ENCODE measurements at places on chromosomes 1 and 21.

GRCh38 chr1:226095286-226095685 lies 32.8 kb downstream of the H3-3A start:
- no peak for DNase-seq

DNA sequence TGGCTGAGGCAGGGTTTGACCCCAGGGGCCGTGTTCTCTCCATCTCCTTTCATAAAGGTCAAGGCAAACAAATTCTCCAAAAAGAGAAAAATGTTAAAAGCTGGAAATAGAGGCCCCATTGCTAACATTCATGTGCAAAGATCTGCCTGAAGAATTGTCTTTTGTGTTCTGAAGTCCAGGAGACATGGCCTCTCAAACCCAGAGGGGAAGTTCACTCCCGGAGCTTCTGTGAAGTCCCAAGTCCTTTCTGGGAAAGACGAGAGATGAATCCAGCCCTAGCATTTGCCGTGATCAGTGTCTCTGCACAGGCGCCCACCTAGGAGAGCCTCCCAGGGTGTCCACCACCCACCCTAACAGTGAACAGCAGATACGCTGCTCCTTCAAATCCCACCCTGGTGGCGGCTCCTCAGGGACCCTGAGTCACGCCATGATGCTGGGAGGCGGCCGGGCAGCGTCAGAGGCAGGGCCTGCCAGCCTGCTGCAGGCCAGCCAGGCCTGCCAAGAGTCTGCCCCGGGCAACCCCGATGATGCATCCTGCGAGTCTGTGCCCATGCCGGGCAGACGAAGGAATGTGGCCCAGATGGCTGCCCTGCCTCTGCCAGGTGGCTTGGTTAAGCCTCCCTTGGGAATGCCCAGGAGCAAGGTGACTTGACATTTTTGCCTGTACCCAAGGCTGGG lies 5.2 kb upstream of the C2CD2 start:
- peak; percentile 80 for DNase-seq

DNA sequence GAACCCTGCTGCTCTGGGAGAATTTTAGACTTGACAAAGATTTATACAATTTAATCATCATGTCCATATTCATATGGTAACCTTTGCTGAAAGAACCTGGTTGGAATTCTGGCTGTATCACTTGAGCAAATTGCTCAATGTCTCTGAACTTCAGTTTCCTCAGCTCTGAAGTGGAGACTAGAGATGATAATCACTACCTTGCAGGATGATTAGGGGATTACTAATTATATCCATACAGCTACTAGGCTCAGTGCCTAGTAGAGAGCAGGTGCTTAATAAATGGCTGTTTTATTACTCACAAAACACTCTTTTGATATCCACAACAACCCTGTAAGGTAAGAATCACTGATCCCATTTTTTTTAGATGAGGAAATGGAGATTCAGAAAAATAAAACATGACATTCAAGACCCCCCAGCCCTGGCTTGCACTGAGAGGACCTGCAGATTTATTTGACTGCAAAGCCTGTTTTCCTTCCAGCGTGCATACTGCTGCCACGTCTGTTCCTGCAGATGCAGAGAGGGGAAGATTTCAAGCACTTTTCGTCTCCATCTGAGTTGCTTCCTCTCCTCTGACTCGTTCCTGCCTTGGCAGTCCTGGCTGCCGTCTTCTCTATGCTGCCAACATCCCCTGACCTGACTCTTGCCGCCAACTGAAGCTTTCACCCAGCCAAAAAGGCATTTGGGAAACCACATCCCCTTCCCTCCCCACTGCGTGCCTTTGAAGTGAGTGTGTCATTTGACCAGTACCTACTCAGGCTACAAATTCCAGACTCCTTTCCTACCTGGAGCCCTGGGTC lies 203.0 kb downstream of the PLPP3 start:
- DNase-seq: peak; percentile 70

DNA sequence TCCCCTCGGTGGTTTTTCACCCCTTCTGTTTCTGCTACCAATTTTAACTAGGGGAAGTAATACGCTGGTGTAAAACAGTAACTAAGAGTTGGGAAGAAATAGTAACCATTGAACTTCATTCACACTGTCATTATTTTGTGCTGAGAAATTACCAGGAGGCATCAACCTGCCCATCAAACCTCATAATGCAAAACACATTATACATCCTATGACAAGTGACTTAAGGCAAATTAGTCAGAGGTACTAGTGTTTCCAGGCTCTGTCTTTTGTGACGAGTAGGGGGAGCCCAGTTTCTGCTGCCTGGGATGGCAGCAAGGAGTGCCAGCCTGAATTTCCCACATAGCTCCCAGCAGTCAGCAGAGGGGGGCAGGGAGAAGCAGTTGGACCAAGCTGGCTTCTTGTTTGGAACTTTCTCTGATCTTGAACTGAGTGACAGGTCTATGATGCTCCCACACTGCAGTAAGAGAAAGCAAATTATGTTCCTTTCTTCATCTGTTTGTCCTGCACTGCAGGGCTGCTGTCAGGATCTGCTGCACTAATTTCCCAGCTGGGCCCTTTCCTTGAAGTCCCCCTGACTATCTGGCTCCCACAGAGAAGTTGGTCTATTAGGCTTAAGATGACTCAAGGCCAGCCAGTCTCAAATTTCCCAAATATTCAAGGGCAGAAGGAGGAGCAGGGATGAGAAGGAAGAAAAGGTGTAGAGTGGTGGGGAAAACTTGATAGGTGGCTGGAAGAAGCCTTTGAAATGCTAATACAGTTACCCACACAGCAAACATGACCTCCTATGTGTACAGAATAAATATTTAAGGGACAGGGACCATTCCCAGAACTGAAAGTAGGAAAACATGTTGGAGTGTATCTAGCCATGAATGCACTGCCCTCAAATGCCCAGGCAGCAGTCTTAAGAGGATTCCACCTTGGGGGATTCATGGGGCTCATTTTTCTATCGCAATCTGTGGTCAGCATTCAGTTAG lies 322.8 kb downstream of the SEC16B start:
- DNase-seq: no peak

DNA sequence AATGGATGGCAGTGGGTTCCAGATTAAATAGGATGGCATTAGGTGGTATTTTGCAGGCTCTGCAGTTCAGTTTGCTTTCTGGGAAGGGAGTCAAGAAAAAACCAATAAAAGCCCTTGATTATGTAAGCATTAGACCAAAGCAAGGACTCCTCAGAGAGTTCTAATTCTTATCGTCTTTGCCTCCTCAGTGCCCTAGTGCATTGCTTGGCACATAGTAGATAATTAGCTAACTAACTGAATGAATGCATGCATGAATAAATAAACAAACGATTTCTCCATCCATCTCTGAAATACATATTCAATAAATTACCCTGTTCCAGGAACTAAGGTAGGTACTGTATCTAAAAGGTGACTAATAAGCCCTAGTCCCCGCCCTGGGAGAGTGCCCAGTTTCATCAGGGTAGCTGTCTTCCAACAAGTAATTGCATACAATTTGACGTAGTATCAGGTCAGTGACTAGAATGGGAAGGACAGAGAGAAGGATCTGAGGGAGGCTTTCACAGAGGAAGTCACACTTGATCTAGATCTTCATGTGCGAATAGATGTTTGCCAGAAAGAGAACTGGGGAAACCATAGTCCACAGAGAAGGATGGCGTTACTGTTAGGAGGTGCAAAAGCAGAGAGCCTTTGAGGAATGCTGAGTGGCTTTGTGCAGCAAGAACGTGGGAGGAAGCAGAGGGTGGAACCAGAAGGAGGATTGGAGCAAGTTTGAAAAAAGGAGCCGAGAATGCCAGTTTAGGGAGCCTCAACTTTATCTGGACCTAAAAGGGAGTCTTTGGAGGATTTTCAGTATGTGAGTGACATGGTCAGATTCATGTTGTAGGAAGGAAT lies 111.4 kb downstream of the TBX19 start:
- DNase-seq: no peak

GRCh38 chr1:205543351-205544301 lies 39.2 kb downstream of the CDK18 start:
- DNase-seq: peak; percentile 70

DNA sequence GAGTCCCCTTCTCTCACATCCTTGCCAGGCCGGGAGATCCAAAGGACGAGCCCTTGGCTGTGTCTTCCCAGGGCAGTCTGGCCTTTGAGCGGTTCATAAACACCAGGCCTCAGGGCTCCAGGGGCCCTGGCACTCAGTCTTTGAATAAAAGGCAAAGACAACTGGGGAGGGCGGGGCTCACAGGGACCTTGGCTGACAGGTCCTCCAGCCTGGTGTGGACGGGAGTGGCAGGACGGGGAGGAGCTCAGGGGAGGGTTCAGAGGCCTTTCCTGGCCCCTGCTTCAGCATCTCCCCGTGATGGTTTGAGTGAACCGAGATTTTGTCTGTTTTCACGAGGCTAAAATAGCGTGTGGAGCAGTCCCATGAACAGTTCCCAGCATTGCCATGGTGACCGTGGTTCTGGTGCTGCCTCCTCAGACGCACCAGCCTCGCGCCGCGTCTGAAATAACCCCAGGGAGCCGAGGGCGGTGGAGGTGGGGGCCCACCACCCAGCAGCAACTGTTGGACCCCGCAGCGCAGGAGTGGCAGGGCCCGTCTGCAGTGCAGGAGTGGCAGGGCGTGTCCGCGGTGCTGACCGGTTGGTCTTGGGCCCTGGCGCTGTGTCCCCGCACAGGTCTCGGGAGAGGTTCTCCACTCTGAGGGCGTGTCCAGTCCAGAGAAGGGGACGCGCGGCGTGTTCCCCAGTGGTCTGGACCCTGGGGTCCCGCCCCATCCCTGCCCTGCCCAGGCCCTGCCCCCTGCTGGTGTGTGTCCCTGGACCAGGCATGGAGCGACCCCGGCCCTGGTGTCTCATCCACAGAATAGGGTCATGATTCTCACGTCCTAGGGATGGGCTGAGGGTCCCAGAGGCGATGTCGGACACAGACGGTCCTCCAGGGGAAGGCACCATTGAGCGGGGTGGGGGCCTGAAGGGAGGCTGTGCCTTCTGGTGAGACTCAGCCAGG lies 7.1 kb upstream of the PRKCZ start:
- DNase-seq: no peak

DNA sequence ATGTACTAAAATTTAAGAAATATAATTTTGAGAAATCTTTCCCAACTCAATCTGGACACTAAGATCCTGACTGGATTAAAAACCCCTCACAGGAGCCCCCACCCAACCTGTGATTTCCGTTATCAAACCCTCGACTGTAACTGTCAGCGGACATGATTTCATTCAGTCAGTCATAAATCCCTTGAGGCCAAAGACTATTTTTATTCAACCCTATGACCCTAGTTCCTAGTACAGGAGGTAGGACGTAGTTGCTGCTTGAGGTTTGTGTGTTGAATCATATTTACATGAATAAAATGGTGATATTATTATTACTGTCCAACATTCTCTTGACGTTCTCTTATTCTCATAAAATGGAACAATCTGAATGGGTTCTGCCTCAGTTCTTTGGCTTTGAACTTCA lies 73.1 kb upstream of the DYNLT5 start:
- no peak for DNase-seq

- DNase-seq: no peak
Measured at GRCh38 chr1:165449131-165449530, 4.2 kb upstream of the RXRG start.

- no peak for DNase-seq
Measured at GRCh38 chr1:53026254-53026653, 35.8 kb upstream of the PODN start.

- peak; percentile 38 for DNase-seq
Measured at GRCh38 chr1:197130677-197131304, 15.7 kb downstream of the ASPM start.
